ENCODE measurements at places on chromosomes 13 and 19.
A peak's percentile ranks its signal among the peaks of the same experiment; 100 is the strongest.

DNA sequence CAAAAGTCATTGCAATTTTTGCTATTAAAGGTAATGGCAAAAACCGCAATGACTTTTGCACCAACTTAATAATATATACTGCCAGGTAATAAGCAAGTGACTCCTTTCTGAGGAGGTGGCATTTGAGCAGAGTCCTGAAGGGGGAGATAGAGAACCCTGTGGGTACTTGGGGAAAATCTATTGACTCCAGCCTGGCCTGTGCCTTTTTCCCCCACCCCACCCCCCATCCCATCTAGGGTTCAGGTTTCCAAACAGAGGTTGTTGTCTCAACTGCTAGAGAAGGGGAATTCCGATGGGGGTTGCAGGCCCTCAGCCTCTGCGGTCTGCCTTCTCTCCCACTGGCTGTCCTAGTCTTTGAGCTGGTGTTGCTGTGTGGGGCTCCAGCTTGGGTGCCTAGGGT, 11.5 kb downstream of the S1PR2 start:
- DNase-seq = peak; percentile 36

GRCh38 chr13:80235967-80236302, 105.0 kb downstream of the SPRY2 start:
- no peak for DNase-seq

DNA sequence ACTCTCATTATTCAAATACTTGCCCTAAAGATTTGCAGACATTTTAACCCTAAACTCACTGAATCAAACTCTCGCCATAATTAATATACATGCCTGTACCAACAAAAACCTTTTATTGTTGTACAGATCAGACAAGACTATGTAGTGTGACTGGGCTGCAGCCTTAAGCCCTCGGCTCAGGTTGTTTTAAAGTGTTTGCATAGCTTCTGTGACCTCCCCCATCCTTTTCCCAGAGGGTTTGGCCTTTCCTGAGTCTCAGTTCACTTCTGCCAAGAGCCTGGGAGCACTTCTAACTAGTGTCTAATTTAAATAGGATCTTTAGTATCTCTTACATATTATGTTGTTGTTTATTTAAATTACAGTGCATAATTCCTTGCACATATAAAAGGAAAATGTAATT, 158.2 kb downstream of the HS6ST3 start:
- no peak for DNase-seq

DNA sequence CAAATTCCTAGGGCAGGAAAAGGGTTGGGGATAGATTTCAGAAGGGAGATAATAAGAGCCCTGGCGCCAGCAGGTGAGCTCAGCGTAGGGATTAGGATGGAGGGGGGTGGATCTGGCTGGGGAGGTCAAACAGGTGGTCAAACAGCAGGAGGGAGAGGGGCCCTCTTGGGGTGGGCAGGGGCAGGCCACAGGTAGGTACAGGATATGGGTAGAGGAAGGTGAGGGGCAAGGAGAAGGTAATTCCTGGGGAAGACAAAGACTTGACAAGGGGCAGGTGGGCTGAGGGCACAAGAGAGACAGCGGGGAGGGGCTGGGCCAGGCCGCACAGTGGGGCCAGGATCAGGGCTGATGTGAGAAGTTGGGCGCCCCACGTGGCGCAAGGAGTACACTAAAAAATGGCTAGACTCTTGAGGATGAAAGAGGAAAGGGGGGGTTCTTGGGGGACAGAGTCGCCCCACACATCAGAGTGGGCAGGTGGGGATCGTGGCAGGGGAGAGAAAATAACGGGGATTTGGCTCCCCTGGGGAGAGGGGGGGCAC, 713 bp downstream of the KRI1 start:
- DNase-seq = peak; percentile 75

- DNase-seq = no peak
These were observed 40.1 kb upstream of the PSG9 start for GRCh38 chr19:43309466-43309865.

DNA sequence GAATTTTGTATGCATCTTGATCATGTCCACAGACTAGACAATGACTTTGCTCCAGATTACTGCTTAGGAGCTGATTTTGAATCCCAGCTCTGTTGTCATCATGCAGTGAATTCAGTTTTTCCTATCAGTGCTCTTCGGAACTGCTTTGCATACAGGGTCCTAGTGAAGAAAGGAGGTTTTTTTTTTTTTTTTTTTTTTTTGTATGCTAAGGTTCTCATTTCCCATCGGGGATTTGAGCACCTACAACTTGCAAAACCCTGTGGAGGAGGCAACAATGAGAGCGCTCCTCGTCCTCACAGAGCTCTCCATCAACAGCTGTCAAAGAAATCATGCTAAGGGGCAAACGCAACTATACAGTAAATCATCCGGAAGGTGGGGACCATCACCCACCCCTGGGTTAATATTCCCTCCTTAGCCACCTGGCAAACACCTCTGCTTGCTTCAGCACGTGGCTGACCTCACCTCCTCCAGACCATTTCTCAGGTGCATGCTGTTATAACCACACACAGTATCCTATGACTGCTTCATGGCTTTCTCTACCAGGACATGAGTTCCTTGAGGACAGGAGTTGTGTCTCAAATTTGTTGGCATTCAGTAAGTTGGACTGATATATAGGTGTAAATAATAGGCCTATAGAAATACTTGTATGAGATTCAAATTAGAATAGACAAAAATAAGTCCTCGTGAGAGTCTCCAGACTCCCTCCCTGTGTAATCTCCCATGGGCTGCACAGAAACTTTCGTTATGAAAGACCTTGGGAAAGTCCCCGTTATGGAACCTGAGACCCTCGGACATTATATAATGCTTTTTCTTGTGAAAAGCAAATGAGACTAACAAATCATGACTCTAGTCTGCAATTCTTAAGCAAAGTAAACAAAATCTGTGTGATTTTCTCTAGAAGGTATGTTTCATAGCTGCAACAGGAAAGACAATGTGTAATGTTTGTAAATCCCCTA, 113.8 kb downstream of the KATNAL1 start:
- DNase-seq = no peak

DNA sequence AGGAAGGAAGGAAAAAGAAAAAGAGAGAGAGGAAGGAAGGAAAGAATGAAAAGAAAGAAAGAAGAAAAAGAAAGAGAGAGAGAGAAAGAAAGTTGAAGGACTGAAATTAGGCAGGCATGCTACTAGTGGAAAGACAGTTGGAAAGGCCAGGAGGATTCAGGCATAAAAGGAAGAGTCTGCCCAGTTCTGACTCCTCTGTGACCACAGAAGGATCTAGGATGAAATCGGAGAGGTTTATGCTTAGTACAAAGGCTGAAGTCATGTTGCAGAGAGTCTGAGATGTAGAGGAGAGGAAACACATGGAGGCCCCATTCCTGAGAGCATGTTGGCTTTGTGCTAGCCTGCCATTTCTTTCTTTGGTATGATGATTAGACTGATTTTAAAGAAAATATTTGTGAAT, 246.5 kb upstream of the ARGLU1 start:
- no peak for DNase-seq

- no peak for DNase-seq
These were observed 1404.5 kb upstream of the SPRY2 start for GRCh38 chr13:81745391-81745790.

DNA sequence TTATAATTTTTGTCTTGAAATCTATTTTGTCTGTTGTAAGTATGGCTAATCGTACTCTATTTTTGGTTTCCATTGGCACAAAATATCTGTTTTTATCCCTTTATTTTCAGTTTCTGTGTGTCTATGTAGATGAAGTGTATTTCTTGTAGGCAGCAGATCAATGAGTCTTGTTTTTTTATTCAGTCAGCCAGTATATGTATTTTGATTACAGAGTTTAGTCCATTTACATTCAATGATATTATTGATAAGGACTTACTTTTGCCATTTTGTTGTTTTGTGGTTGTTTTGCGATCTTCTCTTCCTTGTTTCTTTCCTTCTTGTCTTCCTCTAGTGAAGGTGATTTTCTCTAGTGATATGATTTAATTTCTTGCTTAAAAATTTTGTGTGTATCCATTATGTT, 336.3 kb upstream of the SPRY2 start:
- no peak for DNase-seq

All from stimulated activated CD8-positive, alpha-beta memory T cell treated with anti-CD3 and anti-CD28 coated beads, Interleukin-4, amount 100 ng/mL, for 48 hours (primary cell).